ENCODE measurements at places on chromosomes 1 and 21.

DNA sequence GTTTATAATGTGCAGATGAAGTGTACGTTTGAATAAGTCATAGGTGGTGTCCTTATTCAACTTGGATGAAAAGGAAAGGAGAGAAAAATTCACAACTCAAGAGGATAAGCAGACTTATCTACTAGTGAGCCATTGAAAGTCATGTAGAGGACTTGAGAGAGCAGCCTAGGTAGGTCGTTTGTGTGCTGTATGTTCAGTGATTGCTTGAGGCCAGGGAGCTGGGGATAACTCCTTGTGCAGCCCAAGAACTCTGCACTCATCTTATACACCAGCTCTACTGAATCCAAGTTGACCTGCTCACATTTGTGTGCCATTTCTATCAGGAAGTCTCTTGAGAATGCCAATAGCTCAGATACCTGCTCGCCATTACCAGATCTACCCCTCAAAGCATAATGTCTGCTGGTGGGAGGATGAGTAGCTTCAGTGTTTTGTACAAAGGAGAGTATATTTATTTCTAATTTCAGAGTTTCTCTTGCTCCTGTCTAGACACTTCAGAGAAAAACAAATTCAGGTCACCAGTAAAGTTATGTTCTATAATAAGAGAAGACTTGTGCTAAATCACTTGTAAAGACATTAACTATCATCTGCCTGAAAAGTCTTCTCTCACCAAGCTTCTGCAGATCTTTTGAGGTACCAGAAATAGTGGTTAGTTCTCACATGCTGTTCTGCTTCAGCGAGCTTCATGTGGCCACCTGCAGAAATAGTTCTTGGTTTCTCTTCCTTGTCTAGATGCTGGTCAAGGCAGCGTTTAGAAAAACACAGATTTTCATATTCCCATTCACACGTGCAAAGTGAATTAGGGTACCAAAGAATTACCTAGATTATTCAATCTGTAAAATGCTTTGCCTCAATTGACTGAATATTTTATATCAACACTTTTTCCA, 10.8 kb downstream of the S1PR1 start:
- no peak for DNase-seq

DNA sequence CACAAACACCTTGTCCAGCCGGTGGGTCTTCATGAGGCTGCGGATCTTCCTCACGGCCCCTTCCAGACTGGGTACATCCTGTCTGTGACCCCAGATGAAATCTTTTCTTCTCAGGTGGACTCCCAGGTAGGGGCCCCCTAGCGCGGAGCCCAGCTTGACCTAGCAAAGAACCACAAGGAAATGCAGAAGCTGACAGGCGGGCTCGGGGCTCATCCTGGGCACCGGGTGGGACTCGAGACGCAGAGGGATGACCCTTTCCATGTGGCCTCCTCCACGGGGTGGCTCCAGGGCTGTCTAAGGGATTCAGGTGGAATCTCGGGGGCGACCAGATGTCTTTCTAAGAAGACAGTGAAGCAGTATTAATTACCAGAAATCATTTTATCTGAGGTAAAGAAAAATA, 17.8 kb downstream of the POFUT2 start:
- DNase-seq = no peak

GRCh38 chr1:208339911-208340310, 95.7 kb upstream of the PLXNA2 start:
- DNase-seq = no peak

DNA sequence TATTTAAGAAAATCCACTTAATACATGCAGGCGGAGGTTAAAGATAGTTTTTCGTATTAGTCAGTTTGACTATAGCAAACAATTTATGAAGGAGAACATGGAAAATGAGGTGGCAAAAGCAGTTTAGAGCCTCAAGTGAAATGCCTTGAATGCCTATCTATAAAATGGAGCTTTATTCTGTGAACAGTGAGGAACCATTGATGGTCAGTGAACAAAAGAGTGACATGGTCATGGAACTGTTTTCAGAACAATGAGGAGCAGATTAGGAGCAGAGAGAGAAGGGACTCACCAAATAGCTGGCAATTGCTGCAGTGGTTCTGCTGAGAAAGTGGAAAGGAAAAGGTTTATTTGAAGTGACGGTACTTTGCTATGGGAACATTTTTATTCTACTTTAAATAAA, 299.8 kb downstream of the DUSP10 start:
- no peak for DNase-seq

GRCh38 chr21:33063375-33063883, 6.5 kb upstream of the OLIG1 start:
- no peak for DNase-seq

DNA sequence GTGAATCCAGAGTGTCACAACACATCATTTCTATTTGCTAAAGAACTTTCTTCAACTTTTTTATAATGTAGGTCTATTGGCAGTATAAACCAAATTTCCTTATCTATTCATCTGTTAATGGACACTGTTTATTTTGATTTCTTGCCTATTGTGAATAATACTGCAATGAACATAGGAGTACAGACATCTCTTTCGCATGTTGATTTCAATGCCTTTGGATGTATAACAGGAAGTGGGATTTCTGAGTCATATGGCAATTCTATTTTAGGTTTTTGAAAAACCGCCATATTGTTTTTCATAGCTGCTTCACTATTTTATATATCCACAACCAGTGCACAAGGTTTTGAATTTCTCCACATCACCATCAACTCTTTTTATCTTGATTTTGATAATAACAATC, 198.7 kb downstream of the KCNT2 start:
- no peak for DNase-seq

GRCh38 chr1:202145068-202145743, 669 bp upstream of the ARL8A start:
- DNase-seq = no peak

DNA sequence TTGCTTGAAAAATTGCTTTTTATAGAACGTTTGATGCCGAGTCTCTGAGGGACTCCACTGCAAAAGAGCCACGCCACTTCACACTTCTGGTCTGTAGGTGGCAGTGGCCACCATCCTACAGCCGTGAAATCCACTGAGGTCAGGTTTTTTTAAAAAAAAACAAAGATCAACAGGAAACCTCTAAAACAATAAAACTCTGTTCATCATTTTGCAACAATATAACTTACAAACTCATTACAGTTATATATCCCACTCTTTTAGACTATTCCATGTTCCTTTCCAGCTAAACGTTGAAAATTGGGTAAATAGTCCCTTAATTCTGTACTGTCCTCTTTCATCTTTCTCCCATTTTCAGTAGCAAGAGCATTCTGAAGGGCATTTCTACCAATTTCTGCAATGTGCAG, 64.6 kb upstream of the FMN2 start:
- no peak for DNase-seq

- no peak for DNase-seq
Observed at GRCh38 chr1:68470388-68470970, 20.7 kb upstream of the RPE65 start.

GRCh38 chr1:63454269-63454668, 68.8 kb downstream of the ITGB3BP start:
- peak; percentile 2 for DNase-seq

DNA sequence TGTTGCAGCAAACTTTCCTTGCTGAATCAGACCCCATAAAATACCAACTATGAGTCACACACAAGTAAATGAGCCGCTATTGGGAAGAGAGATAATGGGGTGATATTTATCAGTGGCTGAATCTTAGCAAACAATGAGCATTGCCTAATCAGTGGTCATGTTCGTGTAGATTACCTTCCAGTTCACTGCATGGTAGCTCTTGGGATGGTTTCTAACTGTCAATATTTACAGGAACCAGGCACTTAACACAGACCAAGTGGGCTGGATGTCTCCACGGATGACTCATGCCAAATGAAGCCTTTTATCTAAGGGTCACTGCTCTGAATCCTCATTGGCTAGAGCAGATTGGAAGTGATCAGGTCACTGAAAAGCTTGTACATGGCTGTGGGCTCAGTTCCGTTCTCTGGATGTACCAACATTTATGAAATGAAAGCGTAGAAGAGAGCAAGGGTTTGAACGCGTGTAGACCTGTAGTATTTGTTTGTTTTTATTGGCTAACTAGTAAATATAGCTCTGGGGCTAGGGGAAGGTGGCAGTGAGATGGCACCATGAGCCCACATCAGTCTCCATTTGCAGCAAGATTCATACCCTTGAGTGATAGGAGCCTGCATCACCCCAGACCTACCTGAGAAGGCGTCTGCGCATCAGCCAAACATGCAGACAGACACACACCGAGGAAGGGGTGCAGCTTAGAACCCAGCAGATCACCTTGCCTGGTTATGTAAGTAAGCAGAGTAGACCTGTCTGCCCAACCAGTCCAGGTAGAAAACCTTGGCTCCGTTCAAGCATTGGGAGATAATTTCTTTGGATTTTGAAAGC, 153.3 kb downstream of the TOMM20 start:
- DNase-seq = no peak

DNA sequence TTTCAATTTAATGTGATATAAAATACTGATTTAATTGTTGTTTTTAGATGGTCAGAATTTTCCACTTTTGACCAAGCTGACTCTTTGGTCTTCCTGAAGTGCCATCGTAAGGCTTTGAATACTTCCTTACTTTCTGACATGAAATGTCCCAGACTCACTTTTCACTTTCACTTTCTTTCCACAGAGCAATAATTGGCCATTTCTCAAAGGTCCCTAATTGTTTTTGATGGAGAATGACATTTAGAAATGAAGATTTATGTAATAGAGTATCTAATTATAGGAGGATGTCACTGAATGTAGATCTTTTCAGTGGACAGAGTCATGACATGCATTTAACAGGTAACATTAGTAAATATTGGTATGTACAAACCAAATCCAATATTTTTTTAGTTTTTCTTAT, 1141.6 kb downstream of the KCNT2 start:
- DNase-seq = no peak

DNA sequence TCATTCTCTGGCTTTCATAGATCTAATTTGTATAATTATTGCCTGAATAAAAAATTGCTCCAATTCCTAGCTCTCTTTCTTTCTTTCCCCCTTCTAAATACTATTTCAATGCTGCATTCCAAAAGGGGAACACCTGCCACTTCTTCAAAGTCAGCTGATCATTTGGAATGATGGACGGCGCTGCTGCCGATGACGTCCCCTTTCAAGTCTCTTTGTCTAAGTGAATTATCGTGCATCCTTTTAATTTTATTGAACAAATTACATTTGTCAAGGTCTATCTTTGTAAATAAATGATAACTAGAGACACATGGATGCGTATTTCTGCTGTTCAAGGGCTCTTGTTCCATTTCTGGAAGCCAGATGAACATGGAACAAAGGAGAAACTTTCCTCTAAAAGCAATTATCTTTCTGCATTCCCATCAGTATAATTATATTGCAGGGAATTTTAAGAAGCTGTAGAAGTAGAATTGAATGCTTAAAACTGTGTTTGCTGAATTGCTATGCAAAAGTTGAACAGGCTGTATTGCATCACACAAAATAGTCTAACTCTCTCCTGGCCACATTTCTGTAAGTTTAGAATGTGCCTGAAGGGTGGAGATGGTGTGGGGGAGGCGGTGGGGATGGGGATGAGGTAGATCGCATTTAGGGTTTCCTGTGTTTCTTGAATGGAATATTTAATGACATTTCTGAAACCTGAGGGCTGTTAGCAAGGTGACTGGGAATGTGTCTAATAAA, 191.9 kb upstream of the LMO4 start:
- no peak for DNase-seq

DNA sequence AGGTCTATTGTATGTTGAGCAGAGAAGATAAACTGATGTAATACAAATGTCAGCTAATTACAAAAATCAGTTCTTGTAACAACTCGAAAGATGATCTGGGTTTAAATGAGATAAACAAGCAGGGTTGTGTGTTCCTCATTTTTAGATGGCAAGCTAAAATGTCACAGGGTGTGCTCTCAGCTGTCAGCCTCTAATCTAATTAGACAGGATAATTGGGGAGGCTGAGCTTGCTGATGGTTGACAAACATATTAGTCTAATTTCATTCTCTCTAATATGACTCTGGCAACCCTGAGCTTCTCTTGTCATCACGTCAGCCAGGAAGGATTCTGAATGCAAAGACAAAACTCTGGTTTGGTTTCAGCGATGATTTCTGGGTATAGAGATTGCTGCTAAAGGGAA, 335.3 kb upstream of the KAZN start:
- no peak for DNase-seq

DNA sequence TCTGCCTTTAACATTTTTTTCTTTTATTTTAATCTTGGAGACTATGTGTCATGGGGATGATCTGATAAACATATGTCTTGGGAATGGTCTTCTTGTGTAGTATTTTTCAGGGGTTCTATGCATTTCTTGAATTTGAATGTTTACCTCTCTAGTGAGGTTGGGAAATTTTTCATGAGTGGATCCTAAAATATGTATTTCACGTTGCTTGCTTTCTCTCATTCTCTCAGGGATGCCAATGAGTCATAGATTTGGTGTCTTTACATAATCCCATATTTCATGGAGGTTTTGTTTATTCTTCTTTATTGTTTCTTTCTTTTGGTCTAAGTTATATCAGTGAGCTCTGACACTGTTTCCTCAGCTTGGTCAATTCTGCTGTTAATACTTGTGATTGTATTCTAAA, 1237.2 kb downstream of the PLA2G4A start:
- DNase-seq = peak; percentile 3

- DNase-seq = no peak
Observed at GRCh38 chr1:167638064-167638463, 8.0 kb downstream of the RCSD1 start.

DNA sequence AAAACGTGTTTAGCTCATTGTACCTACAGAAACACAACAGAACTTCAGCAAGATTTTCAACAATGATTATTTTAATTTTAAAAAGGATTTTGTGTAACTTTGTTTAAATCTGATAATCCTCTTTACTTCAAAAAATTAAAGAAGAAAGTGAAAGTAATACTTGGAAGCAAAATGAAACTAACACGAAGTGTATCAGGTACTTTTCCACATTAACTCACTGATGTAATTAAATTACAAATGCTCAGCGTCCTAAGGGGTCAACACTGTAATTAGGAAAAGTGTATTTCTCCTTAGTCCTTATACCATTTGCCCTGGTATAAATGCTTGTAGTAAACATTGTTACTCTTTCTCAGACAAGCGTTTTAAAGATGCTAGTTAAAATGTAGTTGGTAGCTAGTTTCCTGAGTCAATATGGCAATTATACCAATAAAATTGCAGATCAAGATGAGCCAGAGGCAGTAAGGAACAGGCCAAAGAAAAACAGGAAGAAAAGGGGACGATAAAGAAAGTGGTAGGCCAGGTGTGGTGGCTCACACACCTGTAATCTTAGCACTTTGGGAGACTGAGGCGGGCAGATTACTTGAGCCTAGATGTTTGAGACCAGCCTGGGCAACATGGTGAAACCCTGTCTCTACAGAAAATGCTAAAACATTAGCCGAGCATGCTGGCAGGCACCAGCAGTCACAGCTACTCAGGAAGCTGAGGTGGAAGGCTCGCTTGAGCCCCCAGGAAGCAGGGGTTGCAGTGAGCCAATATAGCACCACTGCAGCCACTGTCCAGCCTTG, 553.0 kb downstream of the SMYD3 start:
- DNase-seq = no peak

GRCh38 chr21:42010507-42011495, 641 bp upstream of the ZBTB21 start:
- no peak for DNase-seq

- no peak for DNase-seq
Observed at GRCh38 chr21:43873673-43874072, 8.7 kb downstream of the AGPAT3 start.

- no peak for DNase-seq
Observed at GRCh38 chr1:40313329-40313957, 3.6 kb downstream of the COL9A2 start.

GRCh38 chr1:10431070-10431730, 967 bp downstream of the CENPS start:
- DNase-seq = no peak

Measured in AG04450 (cell line).